Activated T-helper 1 cell treated with anti-CD3 and anti-CD28 coated beads, Interleukin-2, amount 50 U/mL, for 16 hours (primary cell): ENCODE measurements at places on chromosomes 2 and 18.

GRCh38 chr2:216117561-216118340 is 8.6 kb downstream of the XRCC5 start:
- no peak for DNase-seq

DNA sequence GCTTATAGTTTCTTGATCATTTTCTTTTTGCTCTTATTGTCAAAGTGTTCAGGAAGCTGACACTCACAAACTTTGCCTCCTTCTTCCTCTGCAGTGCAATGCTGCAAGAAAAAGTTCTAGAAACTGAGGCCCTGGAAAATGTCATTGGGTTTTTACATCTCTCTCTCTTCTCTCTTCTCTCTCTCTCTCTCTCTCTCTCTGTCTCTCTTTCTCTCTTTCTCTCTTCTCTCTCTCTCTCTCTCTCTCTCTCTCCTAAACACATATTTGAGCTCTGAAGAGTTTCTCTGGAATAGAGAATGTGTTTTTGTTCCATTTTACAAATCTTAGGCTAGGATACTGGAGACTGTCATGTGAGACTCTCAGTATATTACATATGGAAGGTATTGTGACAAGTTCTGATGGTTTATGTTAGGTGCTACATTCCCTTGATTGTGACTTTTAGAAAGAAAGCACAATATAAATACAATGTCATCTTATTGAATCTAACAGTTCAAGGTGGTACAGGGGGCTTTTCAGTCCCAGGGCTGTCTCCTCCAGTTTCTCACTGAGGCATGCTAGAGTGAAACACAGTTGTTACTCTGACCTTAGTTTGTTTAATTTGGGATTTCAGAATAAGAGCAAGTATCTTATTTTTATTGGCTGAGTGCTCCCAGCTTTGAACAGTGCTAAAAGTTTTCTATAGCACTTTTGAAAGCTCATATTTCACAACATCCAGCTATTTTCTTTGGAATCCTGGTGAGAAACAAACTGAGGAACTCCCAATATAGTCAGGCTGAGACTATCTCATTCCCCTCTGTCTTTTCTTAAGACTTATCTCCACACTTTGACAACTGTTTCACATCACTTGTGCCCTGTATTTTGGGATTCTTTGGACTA is 41.4 kb upstream of the EHBP1 start:
- no peak for DNase-seq

- DNase-seq = no peak
These were observed 580 bp upstream of the NDUFV2 start for GRCh38 chr18:9101730-9102507.

GRCh38 chr2:23760736-23761135 is 166.2 kb downstream of the ATAD2B start:
- DNase-seq = no peak
